ENCODE measurements at places on chromosomes 16 and 17.

GRCh38 chr17:31323551-31323950 lies 2.1 kb upstream of the EVI2A start:
- DNase-seq: no peak

DNA sequence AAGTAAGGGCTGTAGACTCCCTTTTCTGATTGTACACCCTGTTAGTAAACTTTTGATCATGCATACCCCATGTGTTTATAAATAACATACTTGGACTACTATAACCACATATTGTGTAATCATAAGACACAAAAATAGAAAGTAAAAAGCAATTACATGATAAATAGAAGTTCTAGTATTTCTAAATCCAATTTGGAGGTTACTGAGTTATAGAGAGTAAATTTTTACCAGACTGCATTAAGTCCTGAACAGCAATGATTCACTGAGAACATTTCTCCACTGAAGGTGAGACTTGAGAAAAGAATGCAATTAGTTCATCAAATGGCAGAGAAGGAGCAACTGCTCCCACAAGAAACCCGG lies 7.7 kb upstream of the TBKBP1 start:
- DNase-seq: no peak

DNA sequence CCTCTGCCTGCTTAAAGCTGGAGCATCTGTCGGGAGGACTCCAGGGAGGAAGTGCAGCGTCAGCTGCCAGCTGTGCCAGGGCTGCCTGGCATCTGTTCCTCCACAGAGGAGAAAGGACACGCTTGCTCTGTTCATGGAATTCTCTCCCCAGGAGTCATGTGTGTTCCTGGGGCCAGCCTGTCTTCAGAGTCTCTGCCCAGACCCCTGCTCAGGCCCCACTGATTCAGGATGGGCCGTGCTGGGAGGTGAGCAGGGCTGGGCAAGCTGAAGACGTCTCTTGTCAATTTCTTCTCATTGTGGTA lies 24.2 kb downstream of the CRISPLD2 start:
- no peak for DNase-seq

DNA sequence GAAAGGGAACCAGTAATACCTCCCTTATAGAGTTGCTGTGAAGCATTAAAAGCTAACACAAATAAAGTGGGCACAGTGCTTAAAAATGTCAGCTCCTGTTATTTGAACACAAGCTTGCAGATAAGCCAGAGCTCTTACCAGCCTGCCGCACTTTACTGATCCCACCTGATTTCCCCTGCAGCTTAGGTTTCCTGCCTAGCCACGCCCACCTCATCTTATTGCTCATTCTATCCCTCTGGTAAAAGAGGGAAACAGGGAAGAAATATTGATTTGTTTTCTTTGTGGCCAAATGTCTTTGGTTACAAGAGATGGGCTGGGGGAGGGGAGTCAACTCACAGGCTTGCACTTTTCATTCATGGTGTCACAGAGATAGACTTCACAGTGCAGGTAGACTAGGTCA lies 9.6 kb upstream of the GP2 start:
- no peak for DNase-seq

DNA sequence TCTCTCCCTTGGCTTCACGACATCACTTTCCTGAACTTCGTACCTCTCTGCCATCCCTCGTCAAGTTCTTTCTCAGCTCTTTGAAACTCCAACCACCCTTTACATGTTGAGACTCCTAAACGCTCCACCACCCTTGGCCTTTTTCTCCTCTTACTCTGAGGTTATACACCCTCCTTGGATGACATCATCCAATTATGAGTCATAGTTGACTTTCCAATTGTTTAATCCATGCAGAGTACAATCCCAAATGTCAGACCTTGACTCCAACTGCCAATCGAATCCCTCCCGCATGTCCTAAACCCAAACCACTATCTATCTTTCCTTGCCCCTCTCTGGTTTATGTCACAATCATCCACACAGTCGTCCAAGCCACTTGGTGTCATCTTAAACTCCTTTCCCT lies 18.4 kb upstream of the C16orf82 start:
- no peak for DNase-seq

GRCh38 chr17:48925251-48925990 lies 17.2 kb downstream of the UBE2Z start:
- DNase-seq: no peak

DNA sequence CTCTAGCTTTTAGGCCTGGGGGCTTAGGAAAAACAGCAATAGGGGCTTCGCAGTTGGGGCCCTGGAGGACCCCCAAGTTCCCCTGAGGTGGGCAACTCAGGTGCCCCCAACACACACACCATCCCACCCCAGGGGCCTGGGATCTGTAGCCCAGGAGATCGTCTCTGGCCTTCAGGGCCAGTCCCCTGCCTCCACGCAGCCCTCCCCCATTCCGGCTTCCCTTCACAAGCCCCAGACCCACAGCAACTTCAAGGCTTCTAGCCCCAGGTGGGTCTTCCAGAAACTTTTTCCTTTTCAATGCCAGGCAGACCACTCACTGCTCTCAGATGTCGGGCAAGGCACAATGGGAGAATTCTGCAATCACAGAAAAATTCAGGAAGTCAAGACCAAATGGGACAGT lies 79.4 kb downstream of the C16orf78 start:
- DNase-seq: no peak

GRCh38 chr17:17508019-17508535 lies 11.9 kb upstream of the RASD1 start:
- DNase-seq: no peak

GRCh38 chr17:80295559-80295958 lies 34.9 kb downstream of the RNF213 start:
- DNase-seq: no peak

DNA sequence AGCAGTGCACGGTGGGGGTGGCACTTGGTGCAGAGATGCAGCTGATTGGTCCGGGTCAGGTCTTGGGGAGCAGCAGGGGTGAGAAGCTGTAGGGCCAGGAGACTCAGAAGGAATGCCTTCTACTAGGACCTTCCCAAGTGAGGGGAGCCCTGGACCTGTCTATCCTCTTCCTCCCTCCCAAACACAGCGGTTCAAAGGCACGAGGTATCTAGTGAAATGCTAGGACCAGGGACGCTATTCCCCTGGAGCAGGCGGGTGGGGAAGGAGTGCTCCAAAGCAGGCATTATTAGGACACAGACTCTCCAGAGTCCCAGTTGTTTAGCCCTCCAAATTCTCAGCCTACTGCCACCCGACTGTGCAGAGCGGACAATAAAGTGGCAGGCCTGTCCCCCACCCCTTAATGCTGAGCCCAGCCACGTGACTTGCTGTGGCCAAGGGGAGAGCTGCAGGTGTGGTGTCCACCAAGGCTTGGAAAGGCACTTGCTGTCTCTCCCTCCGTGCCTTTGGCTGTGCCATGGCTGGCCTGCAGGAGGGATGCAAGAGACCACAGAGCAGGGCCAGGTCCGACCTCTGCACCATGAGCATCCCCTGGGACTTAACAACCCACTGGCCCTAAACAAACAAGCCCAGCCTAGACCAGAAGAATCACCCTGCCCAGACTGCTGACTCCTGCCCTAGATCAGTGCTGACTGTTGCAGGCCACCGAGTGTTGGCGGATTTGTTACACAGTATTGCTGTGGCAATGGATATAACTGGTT lies 97.2 kb downstream of the TBC1D16 start:
- no peak for DNase-seq
